Natural killer cell (primary cell): ENCODE measurements at places on chromosomes 1 and 21. TPM values are rescaled to one million over a fixed set of nuclear protein-coding genes. Genes with fewer than 3 reads are reported as not detected.

DNA sequence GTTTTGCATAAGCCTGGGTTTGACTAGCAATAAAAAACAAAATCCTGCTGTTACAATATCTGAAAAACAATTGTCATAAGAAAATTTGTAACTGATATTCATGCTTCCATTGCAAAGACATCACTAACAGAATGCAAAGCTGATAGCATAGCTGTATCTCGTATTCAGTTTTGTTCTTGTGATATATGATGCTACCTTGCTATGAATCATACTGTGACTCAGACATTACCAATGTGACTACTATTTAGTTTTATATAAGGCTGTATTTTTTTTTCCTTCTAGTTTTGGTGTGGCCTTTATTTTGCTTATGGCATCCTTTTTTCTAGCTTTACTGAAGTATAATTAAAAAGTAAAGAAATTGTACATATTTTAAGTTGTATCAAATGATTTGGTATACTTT, 1381.8 kb downstream of the MRPL39 start:
- no peak overlapping the region for H3K4me3 ChIP-seq
- no peaks in the 10 kb centered on the region for H3K4me1 ChIP-seq
- no peak overlapping the region for H3K27ac ChIP-seq
- H3K27me3 ChIP-seq: no peaks in the 10 kb centered on the region
- H3K36me3 ChIP-seq: no peaks in the 10 kb centered on the region

DNA sequence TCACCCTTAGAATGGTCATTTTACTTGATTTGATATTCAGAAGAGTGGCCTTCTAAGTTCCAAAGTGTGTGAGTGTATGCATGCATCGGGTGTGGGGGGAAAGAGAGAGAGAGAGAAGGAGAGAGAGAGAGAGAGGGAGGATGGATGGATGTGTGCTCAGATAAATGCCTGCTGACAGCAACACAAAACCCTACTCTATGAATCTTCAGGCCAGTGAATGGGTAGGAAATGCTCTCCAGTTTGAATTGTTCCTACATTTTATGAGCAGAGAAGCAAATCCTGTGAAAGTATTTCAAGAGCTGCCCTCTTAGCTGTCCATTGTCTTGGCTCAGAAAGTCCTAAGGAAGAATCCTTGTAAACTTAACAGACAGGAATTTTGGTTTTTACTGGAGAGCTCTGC, 7.4 kb downstream of the JAM2 start:
- DNase-seq: no peak
- H3K27me3 ChIP-seq: no peaks in the 10 kb centered on the region
- no peaks in the 10 kb centered on the region for H3K4me1 ChIP-seq
- H3K36me3 ChIP-seq: no peaks in the 10 kb centered on the region

GRCh38 chr1:35707601-35708440, 10.9 kb downstream of the C1orf216 start:
- H3K36me3 ChIP-seq: no peaks in the 10 kb centered on the region
- H3K27ac ChIP-seq: no peak overlapping the region
- H3K4me3 ChIP-seq: peak overlapping the region; percentile 33

DNA sequence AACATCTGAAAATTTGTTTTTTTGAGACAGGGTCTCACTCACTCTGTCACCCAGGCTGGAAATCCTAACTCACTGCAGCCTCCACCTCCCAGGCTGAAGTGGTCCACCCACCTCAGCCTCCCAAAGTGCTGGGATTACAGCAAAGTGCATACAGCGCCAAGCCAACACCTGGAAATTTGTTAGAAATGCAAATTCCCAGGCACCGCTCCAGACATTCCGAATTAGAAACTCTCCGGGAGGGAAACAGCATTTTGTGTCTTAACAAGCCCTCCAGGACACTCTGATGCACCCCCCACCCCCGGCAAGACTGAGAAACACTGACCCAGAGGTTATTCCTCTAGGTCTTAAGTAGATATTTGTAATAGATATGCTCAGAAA, 49.1 kb downstream of the ARID4B start:
- no peak overlapping the region for H3K27ac ChIP-seq
- H3K36me3 ChIP-seq: no peaks in the 10 kb centered on the region
- no peak overlapping the region for H3K4me3 ChIP-seq
- no peak for DNase-seq
- no peaks in the 10 kb centered on the region for H3K27me3 ChIP-seq
- peaks cover 34% of the 10 kb centered on the region for H3K4me1 ChIP-seq

DNA sequence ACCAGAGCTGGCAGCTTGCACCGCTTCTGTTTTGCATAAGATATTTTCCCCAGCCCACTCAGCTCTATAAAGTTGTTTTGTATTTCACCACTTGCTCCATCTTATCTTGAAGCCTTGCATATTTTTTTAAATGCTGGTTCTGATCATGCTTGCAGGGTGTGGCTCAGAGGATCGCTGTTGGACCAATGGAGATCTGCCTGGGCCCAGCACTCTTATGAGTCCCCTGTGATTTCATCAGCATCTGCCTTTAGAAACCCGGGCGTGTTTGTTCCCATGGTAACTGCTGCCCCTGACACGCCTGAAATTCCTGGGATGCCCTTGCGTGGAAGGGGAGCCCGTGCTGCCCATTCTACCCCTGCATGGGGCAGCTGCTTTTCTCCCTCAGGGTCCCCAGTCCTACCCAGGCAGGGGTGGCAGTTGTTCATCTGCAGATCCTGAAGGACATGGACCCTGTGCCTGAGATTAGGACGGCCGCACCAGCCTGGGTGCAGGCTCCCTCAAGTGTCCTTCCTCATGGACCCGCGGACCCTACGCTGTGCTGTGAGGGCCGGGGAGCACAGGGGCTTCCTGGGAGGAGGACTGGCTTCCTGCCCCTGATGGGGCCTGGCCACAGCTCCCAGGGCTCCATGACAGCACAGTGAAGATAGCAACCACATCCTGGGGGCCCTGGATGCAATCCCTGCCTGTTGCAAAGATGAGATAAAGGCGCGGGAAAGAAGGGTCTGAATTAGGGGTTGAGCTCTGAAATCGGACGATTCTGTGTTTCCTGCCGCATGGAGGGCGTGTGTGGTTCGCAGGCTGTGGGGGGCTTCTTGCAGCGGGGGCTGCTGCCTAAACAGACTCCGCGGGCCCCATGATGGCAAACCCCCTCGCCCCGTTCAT, 226.5 kb downstream of the SDCCAG8 start:
- DNase-seq: no peak
- H3K36me3 ChIP-seq: no peaks in the 10 kb centered on the region
- no peak overlapping the region for H3K27ac ChIP-seq
- H3K4me3 ChIP-seq: peak overlapping the region; percentile 42

DNA sequence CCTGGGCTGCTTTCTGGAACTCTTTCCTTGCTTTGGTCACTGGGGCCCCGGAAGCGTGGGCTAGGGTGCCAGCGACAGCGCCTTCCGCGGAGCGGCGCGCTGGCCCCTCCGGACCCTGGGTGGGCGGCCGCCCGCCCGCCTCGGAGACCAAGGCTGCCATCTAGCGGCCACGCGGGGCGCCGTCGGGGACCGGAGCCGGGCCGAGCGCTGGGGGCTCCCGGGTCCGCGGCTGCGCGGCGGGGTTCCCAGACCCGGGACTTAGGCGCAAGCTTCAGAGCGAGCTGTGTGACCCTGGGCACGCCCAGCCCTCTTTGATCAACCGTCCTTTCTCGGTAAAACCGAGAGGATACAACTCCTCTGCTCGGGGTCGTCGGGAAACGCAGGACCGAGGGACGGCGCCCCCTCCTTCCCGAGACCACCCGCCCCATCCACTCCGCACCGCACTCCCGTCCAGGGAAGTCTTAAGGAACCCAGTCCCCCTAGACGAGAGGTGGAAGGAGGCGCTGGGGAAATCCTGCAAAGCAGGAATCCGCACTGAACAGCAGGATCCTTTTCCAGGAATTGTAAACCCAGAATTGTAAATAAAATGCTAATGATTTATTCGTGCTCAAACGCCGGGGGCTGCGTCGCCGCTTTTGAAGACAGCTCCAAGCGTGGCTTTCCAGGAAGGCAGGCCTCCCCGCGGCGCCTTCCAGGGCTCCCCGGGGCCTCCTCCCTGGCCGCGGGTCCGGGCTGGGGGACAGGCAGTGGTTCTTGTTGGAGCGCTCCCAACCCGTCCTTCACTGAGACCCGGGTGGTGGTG, 41.2 kb downstream of the RRAGC start:
- H3K27me3 ChIP-seq: peaks cover 30% of the 10 kb centered on the region
- H3K36me3 ChIP-seq: no peaks in the 10 kb centered on the region
- H3K27ac ChIP-seq: no peak overlapping the region
- no peak overlapping the region for H3K4me3 ChIP-seq
- DNase-seq: peak; percentile 61

DNA sequence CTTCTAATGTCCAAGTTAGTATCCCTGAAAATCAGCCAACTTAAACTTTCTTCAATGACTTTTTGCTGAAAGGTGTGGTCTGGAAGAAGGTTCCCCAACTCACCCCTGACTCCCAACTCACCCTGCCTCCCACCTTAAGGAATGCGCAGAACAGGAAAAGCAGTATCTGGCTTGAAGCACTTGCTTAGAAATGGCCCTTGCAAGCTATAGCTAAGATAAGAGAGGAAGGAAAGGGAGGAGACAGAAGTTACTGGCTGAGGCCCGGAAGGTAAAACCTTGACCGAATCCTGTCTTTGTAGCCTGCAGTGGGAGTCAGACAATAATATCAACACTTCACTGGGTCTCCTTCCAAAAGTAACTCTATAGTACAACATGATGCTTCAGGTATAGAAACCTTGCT, 2.9 kb downstream of the CYYR1 start:
- H3K27me3 ChIP-seq: peaks cover 7% of the 10 kb centered on the region
- no peak for DNase-seq
- peaks cover 4% of the 10 kb centered on the region for H3K4me1 ChIP-seq
- no peak overlapping the region for H3K27ac ChIP-seq
- no peaks in the 10 kb centered on the region for H3K36me3 ChIP-seq

DNA sequence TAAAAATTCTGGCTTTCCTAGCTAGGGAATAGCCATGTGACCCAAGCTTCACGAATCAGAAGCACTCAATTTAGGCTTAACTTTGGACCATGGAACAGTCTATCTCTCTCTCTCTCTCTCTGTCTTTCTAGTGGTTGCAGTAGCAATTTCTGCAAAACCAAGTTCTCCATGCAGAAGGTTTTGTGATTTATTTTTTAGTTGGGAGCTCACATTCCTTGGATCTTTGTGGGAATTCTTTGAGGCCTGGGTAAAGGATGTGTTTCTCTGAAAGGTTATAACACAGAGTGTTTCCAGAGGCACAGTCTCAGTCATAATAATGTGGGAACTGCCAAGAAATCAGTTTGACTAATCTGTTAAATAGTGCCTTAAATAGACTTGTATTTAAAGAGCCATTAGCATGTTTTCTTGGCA, 112.3 kb upstream of the COL11A1 start:
- no peaks in the 10 kb centered on the region for H3K36me3 ChIP-seq
- no peak for DNase-seq
- H3K27ac ChIP-seq: no peak overlapping the region

GRCh38 chr1:31927661-31927980, 10.5 kb downstream of the PTP4A2 start:
- H3K36me3 ChIP-seq: peaks cover 2% of the 10 kb centered on the region
- no peak for DNase-seq
- H3K27me3 ChIP-seq: no peaks in the 10 kb centered on the region
- H3K4me3 ChIP-seq: no peak overlapping the region

DNA sequence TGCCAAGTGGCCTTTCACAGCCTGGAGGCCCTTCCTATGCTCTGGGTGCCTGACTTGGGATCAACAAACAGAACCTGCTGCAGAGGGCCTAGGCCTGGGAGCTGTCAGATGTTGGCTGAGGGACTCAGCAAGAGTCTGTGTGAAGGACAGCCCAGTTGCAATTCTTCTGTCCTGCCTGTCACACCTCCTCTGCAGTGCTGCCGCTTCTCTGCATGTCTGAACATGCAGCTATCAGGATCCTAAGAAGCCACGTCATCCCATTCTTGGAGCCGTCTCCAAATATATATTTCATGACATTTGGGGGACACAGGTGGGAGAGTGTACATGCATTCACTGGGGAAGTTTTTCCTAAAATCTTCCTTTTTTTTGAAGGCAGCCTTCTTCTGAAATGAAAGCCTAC, 8.6 kb downstream of the FCAMR start:
- no peaks in the 10 kb centered on the region for H3K27me3 ChIP-seq
- no peak overlapping the region for H3K27ac ChIP-seq
- DNase-seq: no peak
- H3K36me3 ChIP-seq: no peaks in the 10 kb centered on the region
- H3K4me1 ChIP-seq: peaks cover 5% of the 10 kb centered on the region
- H3K4me3 ChIP-seq: no peak overlapping the region

- H3K4me3 ChIP-seq: no peak overlapping the region
- no peaks in the 10 kb centered on the region for H3K36me3 ChIP-seq
- H3K27me3 ChIP-seq: peaks cover 20% of the 10 kb centered on the region
- H3K27ac ChIP-seq: no peak overlapping the region
- no peak for DNase-seq
Measured at GRCh38 chr1:16727190-16728111, 12.9 kb upstream of the RNU1-4 start.

- H3K27ac ChIP-seq: no peak overlapping the region
- H3K4me3 ChIP-seq: no peak overlapping the region
- no peaks in the 10 kb centered on the region for H3K4me1 ChIP-seq
- H3K36me3 ChIP-seq: no peaks in the 10 kb centered on the region
Measured at GRCh38 chr1:171055966-171056643, 34.6 kb upstream of the FMO3 start.

GRCh38 chr1:247402120-247402675, 13.8 kb upstream of the NLRP3 start:
- DNase-seq: no peak
- no peaks in the 10 kb centered on the region for H3K36me3 ChIP-seq
- H3K27me3 ChIP-seq: no peaks in the 10 kb centered on the region
- no peak overlapping the region for H3K4me3 ChIP-seq
- H3K27ac ChIP-seq: no peak overlapping the region
- H3K4me1 ChIP-seq: peaks cover 3% of the 10 kb centered on the region

DNA sequence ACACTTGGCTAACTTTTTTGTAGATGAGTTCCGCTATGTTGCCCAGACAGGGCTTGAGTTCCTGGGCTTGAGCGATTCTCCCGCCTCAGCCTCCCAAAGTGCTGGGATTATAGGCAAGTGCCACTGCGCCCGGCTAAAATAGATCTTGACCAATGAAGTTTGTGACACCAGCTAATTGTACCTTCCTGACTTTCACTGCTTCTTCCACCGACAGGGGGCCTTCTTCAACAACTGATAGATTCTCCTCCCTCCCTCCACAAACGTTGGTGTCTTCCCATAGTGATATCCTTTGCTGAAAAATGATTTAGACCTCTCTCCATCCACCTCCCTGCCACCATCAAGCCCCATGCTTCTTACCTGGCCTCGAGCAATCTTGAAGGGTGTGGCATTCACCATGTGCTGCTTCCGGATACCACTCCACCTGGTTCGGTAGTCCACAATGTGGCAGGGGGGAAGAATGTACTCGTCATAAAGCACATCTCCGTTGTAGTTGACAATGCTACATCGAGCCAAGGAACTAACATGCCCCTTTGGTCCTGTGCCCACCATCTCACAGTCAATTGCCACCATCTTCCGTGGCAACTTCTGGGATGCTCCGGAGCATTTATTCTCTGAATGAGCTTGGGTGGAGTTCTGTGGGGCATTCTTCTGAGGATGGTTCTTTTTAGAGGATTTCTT, 1.6 kb upstream of the METTL25B start:
- peak; percentile 77 for DNase-seq
- H3K4me3 ChIP-seq: no peak overlapping the region
- H3K27ac ChIP-seq: no peak overlapping the region
- H3K36me3 ChIP-seq: peaks cover 28% of the 10 kb centered on the region
- H3K4me1 ChIP-seq: peaks cover 45% of the 10 kb centered on the region

GRCh38 chr1:165069829-165070228, 286.7 kb downstream of the LMX1A start:
- DNase-seq: no peak
- H3K4me1 ChIP-seq: no peaks in the 10 kb centered on the region
- no peaks in the 10 kb centered on the region for H3K27me3 ChIP-seq
- no peak overlapping the region for H3K4me3 ChIP-seq
- no peaks in the 10 kb centered on the region for H3K36me3 ChIP-seq

The SPRR2B gene
- total RNA-seq: not detected

The OR14I1 gene
- not detected for total RNA-seq

The TMEM82 gene
- total RNA-seq: not detected

The FALEC gene
- total RNA-seq: not detected

The ATP1A4 gene
- not detected for total RNA-seq
